ENCODE measurements at places on chromosomes 3 and 15.

- DNase-seq: no peak
- H3K4me3 ChIP-seq: no peak overlapping the region
- no peaks in the 10 kb centered on the region for H3K36me3 ChIP-seq
- H3K27ac ChIP-seq: no peak overlapping the region
- peaks cover 8% of the 10 kb centered on the region for H3K4me1 ChIP-seq
- H3K27me3 ChIP-seq: no peaks in the 10 kb centered on the region
These were observed 403.0 kb downstream of the FOXP1 start for GRCh38 chr3:71180524-71180923.

DNA sequence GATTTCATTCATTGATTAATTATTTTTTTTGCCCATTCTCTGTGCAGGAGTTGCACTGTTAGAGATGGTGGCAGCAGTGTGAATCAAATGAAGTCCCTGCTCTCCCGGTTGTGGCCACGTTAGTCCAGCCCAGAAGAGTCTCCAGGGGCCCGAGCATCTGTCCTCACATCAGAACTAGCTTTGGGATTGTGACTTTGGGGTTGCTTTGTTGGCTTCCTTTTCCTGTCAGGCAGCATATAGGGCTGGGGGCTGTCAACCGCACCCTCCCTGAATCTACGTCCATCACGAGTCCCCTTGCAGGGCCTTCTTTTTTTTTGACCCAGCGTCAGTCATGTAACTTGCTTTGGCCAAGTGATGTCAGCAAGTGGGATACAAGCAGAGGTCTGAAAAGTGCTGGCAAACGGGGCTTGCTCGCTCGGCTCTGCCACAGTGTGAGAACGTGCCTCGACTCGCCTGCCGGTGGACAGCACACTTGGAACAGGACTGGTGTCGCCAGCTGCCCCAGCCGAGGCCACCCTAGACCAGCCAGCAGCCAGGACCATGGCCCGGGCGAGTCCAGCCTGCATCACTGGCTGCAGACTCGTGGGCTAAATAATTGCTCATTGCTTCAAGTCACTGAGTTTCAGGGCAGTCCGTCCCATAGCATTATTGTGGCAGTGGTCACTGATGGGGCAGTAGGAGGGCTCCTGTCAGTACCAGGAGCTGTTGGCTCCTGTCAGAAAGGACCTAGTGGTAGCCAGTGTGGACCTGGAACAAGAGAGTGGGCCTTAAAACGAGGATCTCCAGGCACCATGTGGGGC, 151.6 kb upstream of the MEF2A start:
- H3K27ac ChIP-seq: no peak overlapping the region
- DNase-seq: peak; percentile 18
- H3K4me3 ChIP-seq: no peak overlapping the region

DNA sequence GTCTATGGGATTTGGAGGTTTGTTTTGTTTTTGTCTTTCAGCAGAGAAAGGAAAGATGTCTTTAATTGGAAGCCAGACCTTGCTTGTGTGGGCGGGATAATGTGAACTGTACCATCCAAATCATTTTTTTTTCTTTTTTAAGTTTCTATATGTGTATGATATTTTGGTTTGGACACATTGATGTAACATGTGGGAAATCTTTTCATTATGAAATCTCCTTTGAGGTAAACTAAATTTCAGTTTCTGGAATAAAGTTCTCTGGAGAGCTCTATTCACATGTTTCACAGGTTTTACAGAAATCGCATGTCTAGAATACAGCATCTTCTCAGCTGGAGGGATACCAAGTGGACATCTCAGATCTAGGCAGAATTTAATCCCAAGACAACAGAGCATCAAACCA, 451.5 kb upstream of the MDFIC2 start:
- DNase-seq: no peak
- H3K36me3 ChIP-seq: no peaks in the 10 kb centered on the region
- H3K4me3 ChIP-seq: no peak overlapping the region
- H3K27me3 ChIP-seq: no peaks in the 10 kb centered on the region
- no peak overlapping the region for H3K27ac ChIP-seq

- no peaks in the 10 kb centered on the region for H3K36me3 ChIP-seq
- no peak overlapping the region for H3K4me3 ChIP-seq
- DNase-seq: no peak
- H3K27me3 ChIP-seq: no peaks in the 10 kb centered on the region
These were observed 20.2 kb downstream of the DUOX2 start for GRCh38 chr15:45093622-45094357.

DNA sequence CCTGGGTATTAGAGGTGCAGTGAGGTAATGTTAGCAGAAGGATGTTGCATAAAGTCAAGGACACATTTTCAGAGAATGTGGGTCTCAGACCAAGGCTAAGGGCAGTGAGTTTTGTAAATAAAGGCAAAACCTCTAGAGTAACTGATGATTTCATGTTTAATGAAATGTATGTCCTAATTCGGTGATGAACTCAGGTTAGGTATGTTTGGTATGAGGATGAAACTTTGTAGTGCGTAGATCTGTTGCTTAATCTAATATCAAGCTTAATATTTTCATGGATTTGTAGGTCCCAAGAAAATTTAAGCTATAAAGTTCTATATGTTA, 3.6 kb downstream of the USP50 start:
- no peaks in the 10 kb centered on the region for H3K27me3 ChIP-seq
- no peak overlapping the region for H3K4me3 ChIP-seq
- H3K4me1 ChIP-seq: no peaks in the 10 kb centered on the region
- no peaks in the 10 kb centered on the region for H3K36me3 ChIP-seq

GRCh38 chr3:12467746-12468145, 16.5 kb upstream of the TSEN2 start:
- no peaks in the 10 kb centered on the region for H3K27me3 ChIP-seq
- no peak overlapping the region for H3K27ac ChIP-seq
- H3K4me3 ChIP-seq: no peak overlapping the region
- no peak for DNase-seq
- no peaks in the 10 kb centered on the region for H3K36me3 ChIP-seq

DNA sequence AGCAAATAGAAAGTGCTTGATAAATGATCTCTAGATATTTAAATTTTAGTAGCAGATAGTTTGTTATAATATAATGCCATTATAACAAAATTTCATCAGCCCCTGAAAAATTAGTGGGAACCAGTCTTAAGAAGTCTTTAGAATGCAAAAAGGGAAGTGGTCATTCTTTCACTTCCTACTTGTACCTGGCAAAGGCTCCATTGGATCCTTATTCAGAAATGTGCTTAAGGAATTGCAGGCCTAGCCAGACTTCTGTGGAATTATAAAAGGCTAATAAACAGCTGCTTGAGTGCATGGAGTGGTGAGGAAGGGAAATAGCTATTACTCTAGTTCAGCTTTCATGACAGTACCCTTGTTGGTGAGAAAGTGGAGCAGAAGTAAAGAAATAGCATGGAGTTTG, 24.2 kb downstream of the PPM1L start:
- no peaks in the 10 kb centered on the region for H3K4me1 ChIP-seq
- H3K4me3 ChIP-seq: no peak overlapping the region
- no peaks in the 10 kb centered on the region for H3K27me3 ChIP-seq
- no peak for DNase-seq
- no peaks in the 10 kb centered on the region for H3K36me3 ChIP-seq

Measured in stomach (tissue), 19 donors.